ENCODE measurements at places on chromosomes 2 and 18.
A peak's percentile ranks its signal among the peaks of the same experiment; 100 is the strongest.

DNA sequence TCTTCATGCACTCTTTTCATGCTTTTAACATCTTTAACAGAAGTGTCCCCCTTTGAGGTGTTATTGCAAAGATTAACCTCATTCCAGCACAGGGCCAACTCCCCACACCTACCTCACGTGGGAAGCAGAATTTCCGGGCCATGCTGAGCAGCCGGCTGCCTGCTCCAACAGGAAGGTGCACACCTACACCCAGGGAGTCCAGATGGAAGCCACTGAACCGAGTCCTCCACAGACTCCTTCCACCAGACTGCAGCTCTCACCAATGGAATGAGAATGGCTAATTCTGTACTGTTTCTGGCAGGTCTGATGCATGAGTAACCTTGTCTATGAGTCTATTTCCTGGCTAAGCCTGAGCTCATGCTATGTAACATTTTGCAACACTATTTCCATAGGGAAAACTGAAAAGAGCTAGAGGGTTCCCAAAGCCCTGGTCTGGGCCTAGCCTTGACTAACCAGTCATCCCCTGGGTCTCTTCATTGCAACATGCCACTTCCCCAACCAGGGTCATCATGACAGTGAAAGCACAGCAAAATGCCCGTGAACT, 11.0 kb downstream of the ERFE start:
- peak; percentile 63 for DNase-seq

GRCh38 chr2:1854729-1855547, 110.6 kb upstream of the PXDN start:
- no peak for DNase-seq

DNA sequence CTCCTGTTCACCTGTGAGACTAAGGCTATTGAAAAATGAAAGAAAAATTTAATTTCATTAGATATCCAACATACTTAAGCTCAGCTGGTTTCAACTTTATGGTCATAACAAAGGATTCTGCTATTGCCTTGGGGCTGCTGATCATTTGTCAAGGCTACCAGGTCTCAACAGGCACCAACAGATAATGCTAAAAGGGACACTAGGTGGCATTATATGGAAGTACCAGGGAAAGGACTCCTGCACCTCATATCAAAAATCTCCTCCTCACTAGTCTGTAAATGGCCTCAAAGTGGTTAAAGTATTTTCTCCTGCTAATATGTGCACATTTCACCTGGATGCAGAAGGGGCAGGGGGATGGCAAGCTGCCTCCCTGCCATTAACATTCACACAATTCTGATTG, 167.9 kb upstream of the REG3A start:
- DNase-seq, result no peak

DNA sequence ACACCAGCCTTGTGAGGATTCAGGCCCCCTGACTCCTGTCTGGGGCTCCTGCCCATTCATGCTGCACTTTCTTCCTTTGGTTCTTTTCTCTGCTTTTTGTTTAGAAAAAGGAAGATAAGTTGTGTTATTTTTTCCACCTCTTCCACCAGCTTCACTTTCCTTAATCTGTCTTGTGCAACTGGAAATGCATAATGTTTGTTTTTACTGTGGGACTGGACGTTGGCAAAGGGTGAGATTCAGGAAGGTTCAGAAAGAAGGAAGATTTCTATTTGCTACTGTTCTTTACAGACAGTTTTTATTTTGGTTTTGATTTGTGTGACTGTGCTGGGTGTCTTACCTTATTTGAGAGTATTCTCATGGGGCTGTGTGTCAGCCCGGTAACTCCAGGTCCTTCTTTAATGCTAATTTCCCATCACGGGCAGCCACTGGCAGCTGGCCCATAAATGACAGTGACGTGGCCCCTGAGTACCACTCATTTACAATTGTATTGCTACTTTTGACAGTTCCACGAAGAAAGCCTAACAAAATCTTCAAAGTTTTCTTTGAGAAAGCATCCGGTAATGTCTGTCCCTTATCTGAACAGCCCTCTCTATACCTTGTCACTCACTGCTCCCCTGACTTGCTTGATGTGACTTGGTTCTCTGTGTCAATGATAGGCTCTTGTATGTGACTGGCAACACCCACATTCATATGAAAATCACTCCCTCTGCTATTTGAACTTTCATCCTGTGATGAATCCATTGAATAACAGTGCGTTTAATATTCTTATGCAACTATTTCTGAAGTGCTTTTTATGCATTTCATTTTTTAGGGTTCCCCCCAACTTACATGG, 32.7 kb downstream of the RHBDD1 start:
- DNase-seq, result no peak

DNA sequence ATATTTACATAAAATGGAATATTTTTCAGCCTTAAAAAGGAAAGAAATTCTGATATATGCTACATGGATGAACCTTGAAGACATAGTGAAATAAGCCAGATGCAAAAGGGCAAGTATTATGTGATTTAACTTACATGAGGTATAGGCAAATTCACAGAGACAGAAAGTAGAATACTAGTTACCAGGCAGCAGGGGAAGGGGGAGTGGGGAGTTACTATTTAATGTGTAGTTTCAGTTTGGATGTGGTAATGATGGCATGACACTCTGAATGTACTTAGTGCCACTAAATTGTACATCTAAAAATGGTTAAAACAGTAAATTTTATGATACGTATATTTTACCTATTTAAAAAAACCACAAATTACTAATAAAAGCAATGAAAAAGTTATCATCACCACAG, 12.1 kb downstream of the METTL4 start:
- DNase-seq, result no peak

DNA sequence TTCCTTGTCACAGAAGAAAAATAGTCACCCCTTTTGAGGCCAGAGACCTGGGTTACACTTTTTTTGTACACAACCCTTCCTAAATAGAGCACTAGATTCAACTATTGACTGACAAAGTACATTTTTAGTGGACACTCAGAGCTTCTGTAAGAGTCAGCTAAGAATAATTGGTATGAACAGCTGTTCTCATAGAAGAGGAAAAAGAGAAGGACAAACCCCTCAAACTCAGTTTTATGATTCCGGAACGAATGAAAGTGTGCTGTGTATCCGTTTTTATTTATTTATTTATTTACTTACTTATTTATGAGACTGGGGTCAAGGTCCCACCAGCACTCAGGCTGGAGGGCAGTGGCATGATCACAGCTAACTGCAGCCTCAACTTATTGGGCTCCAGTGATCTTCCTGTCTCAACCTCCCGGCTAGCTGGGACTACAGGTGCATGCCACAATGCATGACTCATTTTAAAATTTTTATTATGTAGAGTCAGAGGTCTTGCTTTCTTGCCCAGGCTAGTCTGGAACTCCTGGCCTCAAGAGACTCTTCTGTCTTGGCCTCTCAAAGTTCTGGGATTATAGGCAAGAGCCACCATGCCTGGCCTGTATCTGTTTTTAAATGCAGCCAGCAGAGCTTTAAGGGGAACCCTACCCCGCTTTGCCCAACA, 36.0 kb upstream of the FZD5 start:
- DNase-seq, result no peak

DNA sequence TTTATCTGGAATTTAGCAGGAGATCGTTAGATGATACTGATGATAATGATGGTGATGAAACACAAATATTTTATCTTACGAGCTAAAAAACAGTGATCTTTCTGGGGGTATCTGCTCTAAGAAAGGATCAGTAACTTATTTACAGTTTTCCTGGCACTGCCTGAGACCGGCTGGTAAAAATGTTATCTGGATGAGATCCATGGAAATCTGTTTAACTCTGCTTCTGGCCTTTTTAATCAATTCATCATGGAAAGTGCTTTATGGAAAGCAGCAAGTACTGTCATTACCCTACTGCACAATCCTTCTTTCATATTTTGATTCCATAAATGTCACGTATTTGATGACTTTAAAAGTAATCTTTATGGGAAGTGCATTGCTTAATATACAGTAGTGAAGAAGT, 612.7 kb upstream of the GCFC2 start:
- no peak for DNase-seq

DNA sequence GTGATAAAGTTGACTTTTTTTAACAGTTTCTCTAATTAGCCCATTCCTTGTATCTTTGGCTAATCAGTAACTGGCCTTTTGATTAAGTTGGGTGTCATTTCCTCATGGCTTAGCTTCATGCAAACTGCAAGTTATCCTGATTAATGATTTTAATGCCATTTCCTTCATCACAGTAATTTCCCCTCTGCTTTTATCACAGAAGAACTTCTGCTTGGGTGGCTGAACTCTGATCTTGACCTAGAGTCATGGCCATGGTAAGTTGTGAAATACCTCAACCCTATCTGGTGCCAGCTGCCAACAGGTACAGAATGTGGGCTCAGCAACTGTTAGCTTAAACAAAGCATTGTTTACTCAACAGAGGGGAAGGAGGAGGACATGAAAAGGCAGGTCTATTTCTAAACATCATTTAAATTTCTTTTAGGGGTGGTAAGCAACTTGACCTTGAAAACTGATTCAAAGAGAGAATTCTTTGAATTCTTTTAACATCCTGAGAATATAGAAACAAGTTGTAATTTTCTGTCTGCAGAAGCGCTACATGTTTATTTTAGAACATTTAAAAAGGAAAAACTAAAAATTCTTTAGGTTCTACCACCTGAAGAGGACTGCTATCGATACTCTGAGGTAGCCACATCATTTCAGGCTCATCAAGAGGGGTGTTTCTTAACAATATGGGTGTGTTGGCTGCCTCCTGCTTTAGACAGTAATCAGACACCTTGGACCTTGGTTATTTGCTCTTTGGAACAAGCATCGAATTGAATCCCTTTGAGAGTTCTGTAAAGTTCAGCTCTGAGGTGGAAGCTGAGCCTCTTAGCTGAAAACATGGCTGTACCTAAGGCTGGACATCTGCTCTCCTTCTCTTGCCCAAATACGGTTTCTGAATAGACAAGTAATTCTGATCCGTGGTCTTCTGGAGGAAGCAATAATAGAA, 39.7 kb downstream of the ANXA4 start:
- peak; percentile 59 for DNase-seq

- no peak for DNase-seq
These were observed 47.1 kb downstream of the PRKCE start for GRCh38 chr2:45698554-45698953.

DNA sequence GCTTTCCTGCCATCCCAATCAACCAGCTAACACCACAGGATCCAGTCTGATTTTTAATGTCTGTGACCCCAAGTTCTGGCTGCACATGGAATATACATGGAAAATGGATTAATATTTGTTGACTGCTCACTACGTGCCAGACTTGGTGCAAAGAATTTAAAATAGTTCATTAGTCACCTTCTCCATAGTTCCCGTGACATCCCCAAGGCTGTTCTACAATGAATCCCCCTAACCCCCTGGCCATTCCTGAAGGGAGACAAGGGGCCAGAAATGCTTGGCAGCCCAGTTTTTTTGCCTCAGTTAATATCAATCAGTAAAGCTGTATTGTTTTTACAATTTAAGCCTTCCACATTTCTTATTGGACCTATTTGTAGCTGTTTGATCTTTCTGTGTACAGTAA, 71.0 kb upstream of the ST3GAL5 start:
- DNase-seq, result no peak

GRCh38 chr18:8685141-8685913, 20.0 kb upstream of the MTCL1 start:
- DNase-seq, result no peak

GRCh38 chr18:48951448-48952286, 902 bp upstream of the SMAD7 start:
- DNase-seq, result peak; percentile 89

DNA sequence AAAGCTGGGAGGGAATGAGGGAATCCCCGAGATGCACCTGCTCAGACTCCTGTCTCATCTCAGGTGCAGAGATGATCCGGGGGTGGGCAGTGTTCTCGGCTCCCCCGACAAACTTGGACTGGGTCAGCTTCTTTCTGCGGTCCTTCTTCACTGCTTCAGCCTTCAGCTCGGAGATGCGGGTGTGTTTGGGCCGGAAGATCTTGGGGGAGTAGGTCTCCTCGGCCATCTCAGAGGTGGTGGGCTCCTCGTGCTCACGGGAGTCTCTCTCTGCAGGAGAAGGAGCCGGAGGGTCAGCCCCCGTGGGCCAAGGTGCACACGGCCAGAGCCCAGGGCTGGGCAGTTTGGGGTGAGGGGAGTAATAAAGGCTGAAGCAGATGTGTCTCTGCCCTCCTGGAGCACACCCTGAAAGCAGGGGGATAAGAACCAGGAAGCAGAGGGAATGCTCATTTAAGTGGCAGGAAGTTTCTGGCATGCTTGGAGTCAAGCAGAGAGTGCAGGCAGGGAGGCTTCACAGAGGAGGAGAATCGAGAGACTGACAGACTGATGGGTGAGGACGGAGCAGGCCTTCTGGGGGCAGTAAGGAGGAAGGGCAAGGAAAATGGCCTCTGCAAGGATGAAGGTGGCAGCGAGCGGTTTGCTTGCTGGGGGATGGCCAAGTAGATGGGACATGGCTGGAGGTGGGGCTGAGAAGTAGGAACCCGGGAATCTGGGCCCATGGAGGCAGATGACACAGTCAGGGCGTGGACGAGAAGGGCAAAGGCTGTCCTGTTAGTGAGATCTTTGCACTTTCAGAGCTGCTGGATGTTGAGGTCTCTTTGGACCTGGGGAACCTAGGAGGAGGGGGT, 16.3 kb downstream of the IGFBP5 start:
- no peak for DNase-seq

GRCh38 chr18:944440-944839, 39.8 kb downstream of the ADCYAP1 start:
- DNase-seq, result no peak

DNA sequence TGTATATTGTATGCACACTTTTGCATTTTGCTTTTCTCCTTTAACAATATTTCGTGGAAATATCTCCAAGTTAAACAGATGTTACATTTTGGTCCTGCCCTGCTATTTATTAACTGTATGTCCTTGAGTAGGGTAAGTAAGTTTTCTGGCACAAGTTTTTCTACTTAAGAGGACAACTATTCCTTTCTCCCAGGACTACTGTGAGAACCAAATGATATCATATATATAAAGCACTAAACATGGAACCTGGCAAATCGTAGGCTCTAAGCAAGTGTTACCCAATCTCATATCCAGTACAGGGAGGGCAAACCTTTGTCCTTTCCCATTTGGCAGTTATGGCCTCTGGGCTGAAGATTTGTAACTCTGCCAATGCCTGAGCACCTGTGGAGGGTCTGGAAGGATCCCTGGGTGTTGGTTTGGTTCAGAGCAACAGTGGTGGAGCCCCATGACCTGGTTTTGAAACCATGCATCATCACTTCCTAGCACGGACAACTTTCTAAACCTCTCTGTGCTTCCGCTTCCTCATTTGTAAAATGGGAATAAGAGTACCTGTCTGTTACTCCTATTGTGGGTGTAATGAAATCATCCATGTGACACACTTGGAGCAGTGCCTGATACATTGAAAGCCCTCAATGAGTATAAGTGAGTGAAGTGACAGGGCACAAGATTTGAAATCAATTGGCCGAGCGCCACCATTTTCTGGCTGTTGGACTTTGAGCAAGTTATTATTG, 28.3 kb upstream of the ICOS start:
- DNase-seq, result no peak

GRCh38 chr2:137096693-137097092, 331.3 kb downstream of the THSD7B start:
- DNase-seq, result no peak

- DNase-seq, result no peak
These were observed 181.1 kb downstream of the CCDC85A start for GRCh38 chr2:56364902-56365301.

GRCh38 chr18:23283916-23284430, 148.7 kb downstream of the CABLES1 start:
- DNase-seq, result no peak

GRCh38 chr2:135999899-136000298, 14.5 kb upstream of the DARS1 start:
- DNase-seq, result no peak
